Endothelial cell of umbilical vein (primary cell): ENCODE measurements at places on chromosomes 3 and 15.

- peak; percentile 98 for DNase-seq
These were observed 67.8 kb downstream of the BDH1 start for GRCh38 chr3:197487911-197488391.

- DNase-seq = no peak
These were observed 90.0 kb upstream of the RPL32 start for GRCh38 chr3:12931273-12931905.

DNA sequence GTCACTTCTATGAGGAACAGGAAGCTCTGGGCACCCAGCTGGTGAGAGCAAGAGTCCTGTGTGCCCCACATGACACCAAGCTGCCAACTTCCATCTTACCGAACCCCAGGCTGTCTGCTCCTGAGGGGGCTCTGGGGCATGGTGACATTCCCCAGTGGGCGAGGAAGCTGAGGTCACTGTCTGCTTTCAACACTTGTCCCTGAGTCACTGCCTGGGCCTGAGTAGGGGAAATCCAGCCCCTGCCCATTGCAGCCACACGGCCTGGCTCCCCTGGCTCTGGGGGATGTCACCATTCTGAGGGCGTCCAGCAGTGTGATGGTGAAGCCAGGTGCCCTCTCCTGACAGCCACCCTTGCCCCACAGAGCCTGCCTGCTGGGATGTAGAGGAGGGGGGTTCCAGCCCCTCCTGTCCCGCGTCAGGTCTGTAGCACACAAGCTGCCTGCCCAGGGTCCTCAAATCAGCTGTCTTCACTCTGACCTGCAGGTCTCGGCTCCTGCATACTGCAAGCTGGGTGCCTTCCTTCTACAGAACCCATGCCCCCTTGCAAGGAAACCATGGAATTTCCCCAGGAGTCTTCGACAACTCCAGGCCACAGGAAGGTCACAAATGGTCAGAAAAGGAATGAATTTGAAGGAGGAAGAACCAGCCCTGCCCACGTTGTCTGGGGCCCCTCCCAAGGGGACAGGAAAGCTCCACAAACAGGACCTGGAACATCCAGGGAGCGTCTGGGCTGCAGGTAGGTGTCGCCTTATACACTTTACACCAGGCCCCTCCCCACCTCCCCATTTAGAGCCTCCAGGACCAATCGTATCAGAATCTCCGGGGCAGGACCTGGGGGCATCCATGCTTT lies 69.9 kb upstream of the GATM start:
- DNase-seq = no peak

GRCh38 chr3:127409421-127410136 lies 121.7 kb upstream of the PRR20G start:
- DNase-seq = no peak

- no peak for DNase-seq
These were observed 941 bp downstream of the ZBED2 start for GRCh38 chr3:111594205-111594604.

GRCh38 chr15:52657338-52657737 lies 21.9 kb downstream of the ATOSA start:
- peak; percentile 46 for DNase-seq

DNA sequence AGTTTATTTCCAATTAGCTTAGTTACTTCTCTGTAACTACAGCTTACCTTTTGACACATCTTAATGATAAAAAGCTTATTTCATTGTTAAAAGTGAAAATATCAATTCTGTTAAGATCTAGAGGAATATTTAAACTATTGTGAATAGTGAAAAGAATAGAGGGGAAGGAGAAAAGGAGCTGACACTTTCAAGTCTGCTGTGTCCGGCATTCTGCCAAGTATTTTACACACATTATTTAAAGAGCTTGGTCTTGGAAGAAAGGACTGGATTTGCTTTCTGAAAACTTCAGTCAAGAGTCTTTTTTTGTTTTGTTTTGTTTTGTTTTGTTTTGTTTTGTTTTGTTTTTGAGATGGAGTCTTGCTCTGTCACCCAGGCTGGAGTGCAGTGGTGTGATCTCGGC lies 34.8 kb downstream of the CCDC80 start:
- peak; percentile 48 for DNase-seq
